ENCODE measurements at places on chromosomes 12 and 14.

GRCh38 chr14:101060171-101060601, 156.7 kb upstream of the RTL1 start:
- no peak for DNase-seq

DNA sequence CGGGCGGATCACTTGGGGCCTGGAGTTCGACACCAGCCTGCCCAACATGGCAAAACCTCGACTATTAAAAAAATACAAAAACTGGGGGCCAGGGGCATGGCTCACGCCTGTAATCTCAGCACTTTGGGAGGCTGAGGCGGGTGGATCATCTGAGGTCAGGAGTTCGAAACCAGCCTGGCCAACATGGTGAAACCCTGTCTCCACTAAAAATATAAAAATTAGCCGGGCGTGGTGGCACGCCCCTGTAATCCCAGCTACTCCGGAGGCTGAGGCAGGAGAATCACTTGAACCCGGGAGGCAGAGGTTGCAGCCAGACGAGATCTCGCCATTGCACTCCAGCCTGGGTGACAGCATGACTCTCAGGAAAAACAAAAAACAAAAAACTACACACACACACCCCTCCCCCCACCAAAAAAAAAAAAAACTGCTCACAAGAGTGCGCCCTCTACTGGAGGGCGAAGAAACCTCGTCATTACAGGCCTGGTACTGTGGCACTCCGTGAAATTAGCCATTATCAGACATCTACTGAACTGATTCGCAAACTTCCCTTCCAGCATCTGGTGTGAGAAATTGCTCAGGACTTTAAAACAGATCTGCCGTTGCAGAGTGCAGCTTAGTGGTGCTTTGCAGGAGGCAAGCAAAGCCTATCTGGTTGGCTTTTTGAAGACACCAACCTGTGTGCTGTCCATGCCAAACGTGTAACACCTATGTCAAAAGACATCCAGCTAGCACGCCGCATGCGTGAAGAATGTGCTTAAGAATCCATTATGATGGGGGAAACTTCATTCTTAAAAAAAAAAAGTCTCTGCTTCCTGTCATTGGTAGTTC, 7.7 kb downstream of the PPP1R3E start:
- DNase-seq, result peak; percentile 79

- DNase-seq, result no peak
Measured at GRCh38 chr14:100423317-100424010, 100.3 kb downstream of the SLC25A47 start.

DNA sequence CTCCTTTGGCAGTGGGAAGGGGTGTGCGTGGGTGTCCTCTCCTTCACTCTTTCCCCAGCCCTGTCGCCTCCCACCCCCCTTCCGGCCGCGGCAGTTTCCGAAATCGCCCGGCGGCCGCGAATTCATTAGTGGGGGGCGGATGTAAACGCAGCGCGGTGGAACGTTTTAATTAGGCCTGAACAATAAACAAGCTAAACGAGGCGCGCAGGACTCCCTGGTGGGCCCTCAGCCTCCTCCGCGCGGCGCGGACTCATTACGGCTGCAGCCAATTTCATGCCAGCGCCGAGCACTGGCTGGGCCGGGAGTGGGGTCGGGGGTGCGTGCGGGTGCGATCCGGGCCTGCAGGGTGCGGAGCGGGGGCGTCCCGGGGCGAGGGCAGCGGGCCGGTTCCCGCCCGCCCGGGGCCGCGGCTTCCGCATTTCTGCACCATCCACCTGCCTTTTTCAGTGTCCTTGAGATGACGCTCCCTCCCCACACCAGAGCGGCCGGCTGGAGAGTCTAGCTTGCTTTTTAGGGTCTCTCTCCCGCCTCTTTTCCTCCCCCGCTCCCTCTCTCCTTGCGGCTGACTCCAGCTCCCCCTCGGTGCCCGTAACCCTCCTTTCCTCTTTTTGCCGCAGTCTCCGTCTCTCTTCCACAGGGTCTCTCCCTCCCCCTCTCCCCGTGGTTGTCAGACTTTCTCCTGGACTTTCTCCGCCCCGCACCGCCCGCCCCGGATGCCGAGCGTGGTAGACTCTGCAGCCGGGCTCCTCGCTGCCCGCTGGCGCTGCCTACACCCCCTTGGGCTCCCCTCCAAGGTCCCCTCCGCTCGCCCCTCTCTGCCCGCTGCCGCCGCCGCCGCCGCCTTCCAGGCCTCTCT, at the start of gene CISTR:
TSS of gene CISTR (minus strand) at position 644 of the 856 bp plus-strand sequence.
- no peak for DNase-seq

DNA sequence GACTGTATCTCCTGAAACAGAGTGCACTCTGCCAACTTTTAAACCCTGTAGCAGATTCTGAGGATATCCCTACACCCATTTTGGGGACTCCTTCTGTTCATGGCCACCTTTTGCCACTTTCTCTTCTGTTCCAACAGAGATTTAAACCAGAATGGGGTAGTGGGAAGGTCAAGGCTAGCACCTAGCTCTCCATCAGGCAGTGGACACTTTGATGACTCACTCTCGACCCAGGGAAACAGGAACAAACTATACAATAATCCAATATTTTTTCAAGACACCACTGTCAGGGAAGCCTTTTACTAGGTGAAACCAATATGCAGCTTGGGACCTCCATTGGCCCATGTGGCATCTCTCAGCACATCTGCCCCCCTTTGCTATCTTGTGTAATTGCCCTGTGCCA, 103.6 kb downstream of the DAAM1 start:
- no peak for DNase-seq

DNA sequence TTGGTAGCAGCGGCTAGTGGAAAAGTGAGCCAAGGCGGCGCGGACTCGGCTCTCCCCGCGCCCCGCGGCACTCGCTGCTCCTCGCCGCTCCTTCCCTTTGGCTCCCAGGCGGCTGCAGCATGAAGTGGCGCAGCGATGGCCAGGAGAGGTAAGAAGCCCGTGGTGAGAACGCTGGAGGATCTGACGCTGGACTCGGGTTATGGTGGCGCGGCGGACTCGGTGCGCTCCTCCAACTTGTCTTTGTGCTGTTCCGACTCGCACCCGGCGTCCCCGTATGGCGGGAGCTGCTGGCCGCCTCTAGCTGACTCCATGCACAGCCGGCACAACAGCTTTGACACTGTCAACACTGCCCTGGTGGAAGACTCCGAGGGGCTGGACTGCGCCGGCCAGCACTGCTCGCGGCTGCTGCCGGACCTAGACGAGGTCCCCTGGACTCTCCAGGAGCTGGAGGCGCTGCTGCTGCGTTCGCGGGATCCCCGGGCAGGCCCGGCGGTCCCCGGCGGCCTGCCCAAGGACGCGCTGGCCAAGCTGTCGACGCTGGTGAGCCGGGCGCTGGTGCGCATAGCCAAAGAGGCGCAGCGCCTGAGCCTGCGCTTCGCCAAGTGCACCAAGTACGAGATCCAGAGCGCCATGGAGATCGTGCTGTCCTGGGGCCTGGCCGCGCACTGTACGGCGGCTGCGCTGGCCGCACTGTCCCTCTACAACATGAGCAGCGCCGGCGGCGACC, 225.6 kb upstream of the CRY1 start:
- DNase-seq, result no peak

DNA sequence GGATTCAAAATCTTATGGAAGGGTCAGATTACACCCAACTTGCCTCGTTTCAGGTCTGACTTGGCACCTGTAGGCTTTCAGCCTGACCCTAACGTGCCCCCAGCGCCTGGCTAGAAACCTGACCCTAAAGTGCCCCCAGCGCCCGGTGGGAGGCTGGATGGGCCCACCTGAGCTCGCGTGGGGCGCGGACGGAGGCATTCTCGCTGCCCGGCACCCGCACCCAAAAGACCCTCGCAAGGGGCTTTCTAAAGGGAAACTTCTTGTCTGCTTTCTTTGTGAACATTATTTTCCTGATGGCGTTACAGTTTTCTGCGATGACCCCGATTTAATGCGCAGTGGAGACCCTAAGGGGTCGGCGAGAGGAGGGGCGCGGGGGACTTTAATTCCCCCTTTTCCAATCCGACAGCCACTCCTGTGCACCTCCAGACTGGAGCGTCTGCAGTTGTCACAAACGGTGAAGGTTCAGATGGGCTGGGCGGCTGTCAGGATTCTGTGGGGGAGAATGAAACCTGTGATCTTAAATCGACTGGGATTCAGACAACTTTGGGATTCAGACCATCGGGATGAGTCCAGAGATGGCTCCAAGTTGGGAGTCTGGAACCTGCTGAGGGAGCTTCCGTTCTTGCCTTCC, 751 bp upstream of the HRK start:
- no peak for DNase-seq

DNA sequence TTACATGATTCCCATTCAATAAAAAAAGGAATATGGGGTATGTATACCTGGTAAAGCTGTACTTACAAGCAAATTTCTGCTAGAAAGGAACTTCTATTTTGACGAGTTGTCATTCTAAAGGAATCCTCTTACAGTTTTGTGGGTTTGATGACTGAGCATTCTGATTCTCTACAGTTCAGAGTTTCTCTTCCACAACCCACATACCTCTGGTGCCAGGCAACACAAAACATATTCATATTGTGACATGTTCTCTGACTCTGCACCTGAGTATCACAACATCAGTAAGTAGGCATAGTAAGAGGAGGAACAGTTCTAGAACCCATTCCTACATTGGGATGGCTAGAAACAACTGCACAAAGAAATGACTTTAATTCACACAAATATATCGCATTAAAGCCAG, 636.6 kb downstream of the MED13L start:
- DNase-seq, result no peak

- DNase-seq, result no peak
Measured at GRCh38 chr14:49960453-49960852, 67.6 kb downstream of the ARF6 start.

DNA sequence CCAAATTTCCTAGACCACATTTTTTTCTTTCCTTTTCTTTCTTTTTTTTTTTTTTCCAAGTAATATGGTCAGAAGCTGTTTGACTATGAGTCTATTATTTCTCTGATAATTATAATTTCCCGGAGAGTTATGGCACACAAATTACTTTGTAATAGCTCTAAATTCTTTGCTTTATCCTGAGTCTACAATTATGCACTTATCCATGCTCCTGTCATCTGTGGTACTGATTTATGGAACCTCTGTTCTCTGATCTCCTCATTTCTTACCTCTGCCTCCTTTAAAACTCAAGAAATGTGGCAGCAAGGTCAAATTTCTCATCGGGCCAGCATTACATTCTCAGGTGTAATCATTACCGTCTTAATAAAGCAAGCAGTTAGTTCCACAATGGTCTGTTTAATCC, 282.1 kb downstream of the PAWR start:
- no peak for DNase-seq

GRCh38 chr12:116201908-116202307, 75.6 kb downstream of the MED13L start:
- no peak for DNase-seq

- no peak for DNase-seq
Measured at GRCh38 chr12:110844551-110845338, 2.0 kb upstream of the CCDC63 start.

GRCh38 chr12:123237646-123238329, 4.6 kb downstream of the MTRFR start:
- DNase-seq, result peak; percentile 80

DNA sequence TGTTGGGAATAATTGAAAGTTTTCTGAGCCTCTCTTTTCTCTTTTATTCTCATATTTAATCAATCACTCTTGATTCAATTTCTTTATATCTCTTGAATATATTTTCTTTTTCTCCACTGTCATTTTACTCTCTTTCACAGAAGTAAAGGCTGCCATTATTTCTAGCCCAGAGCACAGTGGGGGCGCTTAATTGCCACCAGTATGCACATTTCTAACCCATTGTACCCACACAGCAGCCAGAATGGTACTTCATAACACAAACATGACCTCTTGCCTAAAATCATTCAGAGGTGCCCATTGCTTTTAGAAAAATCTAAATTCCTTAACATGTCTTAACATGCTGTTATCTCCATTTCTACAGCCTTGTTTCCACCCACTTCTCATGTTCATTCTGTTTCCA, 190.2 kb upstream of the LMO3 start:
- no peak for DNase-seq

DNA sequence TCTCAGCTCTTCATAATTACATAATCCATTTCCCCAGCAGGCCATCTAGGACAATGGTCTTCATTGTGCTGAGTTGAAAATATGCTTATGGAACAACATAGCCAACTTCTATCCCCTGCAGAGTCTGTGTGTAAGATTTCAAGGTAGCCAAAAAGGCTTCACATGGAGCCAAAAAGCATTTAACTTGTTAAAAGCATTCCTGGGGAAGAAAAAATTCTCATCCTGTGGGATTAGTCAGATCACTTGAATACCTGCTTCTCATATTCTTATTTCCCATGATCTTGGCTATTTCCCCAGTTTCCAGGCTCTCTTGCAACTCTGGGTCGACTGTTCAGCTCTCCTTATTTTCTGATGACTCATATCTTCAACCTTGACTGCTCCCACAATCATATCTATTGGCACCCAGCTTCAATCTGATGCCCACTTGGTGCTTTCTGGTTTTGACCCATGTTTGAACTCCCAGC, 178.9 kb downstream of the KLHL28 start:
- peak; percentile 42 for DNase-seq

- DNase-seq, result no peak
Measured at GRCh38 chr14:90456551-90456950, 59.7 kb downstream of the CALM1 start.

DNA sequence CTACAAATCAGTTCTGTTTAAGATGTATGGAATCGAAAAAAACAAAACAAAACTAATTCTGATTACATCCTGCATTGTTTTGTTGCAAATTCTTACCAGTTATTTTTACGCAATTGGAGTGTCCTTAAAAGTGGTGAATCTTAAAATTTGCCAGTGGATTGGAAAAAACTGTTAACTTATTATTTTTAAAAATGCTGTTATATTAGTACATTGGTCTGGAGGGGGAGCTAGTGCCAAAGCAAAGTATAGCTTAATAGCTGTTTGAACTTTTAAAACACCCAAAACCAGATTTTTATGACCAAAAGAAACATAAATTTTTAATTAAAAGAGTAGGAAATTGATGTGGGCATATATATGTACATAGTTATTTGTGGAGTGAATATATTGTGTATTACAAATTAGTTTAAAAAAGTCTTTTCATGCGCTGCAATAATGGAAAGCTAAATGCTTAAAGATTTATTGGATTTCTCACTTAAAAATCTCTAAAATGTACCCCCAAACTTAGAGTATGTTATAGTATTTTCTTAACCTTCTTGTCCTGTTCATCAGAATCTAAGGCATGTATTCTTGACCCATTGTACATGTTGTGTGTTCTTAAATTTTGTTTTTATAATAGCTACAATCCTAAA, 2.5 kb downstream of the FUT8 start:
- DNase-seq, result peak; percentile 77

DNA sequence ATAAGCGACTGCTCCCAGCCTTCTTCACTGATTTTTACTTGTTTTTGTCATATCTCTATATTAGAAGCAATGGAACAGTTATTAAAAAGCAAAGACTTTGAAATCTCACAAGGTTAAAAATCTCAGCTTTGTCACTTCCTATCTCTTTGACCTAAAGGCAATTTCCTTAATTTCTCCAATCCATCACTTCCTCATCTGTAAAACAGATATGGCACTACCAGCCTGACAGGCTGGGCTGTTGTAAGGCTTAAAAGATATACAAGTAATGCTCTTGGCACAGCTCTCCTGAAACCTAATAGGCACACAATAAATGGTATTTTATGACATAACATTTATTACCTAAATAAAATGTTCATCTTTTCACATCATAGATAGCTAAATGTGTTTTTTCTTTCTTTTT, 25.6 kb downstream of the ATXN2 start:
- no peak for DNase-seq

GRCh38 chr14:103434868-103435442, 49.7 kb downstream of the MARK3 start:
- DNase-seq, result no peak
